Glomerular endothelial cell (primary cell): ENCODE measurements at places on chromosomes 3 and 15. TPM values are rescaled to one million over a fixed set of nuclear protein-coding genes. Genes with fewer than 3 reads are reported as not detected.

CNTN4 gene
- total RNA-seq, result 0.12 and 0.19 TPM in 2 replicates

CCDC191 gene
- total RNA-seq, result 1.5 and 4.8 TPM in 2 replicates

ERICH6 gene
- not detected in 2 replicates for total RNA-seq

ANKRD34C gene
- total RNA-seq, result not detected in 2 replicates

SPTBN5 gene
- total RNA-seq, result 6.8 and 15.0 TPM in 2 replicates

SMARCC1 gene
- 54.0 and 63.1 TPM in 2 replicates for total RNA-seq

DNA sequence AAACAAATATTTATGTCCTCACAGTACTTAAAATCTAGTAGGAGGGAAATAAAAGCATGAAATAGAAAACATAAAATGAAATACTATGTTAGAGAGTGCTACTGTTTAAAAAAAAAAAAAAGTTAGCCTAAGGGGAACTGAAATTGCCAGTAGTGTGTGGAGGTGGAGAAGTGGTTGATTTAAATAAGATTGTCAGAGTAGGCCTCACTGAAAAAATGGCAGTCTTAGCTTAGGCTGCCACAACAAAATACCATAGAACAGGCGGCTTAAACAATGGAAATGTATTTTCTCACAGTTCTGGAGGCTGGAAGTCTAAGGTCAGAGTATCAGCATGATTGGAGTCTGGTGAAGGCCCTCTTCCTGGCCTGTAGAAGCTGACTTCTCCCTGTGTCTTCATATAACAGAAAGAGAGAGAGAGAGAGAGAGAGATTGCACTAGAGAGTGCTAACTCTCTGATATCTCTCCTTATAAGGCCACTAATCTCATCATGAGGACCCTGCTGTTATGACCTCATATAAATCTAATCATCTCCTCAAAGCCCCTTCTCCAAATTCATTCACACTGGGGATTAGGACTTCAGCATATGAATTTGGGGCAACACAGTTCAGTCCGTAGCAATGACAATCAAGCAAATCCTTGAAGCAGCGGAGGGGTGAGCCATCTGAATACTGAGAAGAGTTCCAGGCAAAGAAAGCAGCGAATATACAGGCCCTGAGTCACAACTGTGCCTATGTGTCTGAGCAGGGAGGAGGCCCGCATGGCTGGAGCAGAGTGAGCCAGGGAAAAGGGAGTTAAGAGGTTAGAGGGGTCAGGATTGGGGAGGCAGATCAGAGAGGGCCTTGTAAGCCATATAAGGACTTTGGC lies 23.6 kb upstream of the LRRC34 start:
- DNase-seq, result no peak

DNA sequence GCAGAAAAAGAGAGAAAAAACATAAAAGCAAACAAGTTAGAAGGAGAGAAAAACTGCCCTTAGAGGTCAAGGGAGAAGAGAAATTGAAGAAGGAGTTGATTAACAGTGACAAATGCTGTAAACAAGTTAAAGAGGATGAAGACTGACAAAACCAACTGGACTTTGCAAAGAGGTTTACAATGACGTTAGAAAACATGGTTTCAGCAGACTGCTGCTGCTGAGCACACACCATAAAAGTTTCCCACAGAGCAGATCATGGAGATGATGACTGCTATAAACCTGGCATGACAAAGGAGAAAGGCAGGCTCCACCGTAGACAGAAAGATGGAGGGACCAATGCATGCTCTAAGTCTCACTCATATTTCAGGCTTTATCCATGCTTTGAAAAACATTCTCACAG lies 78.7 kb downstream of the POLQ start:
- DNase-seq, result no peak

DNA sequence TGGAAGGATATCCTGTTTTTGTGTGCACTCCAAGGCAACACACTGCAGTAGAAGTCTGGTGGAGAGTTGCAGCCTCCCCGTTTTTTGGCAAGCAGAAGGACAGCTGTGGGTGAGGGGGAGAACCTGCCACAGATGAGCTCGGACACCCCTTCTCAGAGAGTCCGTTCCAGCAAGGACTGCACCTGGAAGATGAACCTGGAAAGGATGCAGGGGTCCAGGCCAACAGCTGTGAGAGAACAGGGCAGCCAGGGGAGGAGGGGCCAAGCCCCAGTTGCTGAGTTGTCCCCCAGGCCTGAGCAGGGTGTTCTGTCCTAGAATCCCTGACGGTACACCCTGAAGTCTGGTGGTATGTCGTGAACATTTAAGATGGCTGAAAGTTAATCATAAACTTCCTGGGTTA lies 30.2 kb downstream of the ZXDC start:
- DNase-seq, result no peak

GRCh38 chr15:73382115-73382514 lies 13.4 kb upstream of the HCN4 start:
- no peak for DNase-seq

DNA sequence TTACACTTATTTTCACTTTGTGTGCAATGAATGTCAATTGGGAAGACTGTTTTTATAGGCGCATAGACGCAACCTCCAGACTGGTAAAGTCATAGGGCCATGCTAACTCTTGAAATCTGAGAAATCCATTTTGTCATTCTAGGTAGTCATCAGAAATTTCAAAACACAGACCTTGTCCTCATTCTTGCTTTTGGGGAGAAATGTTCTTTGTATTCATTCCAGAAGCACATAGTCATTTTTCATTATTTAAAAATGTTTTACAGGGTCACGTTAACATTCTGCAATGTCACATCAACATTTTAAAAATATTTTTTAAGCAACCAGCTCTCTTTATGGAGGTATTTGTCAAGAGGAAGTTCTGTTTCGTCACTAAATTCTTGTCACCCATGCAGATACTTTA lies 898.4 kb downstream of the PDCD6IP start:
- DNase-seq, result no peak
